ENCODE measurements at places on chromosomes 11 and 22. TPM values are rescaled to one million over a fixed set of nuclear protein-coding genes. Genes with fewer than 3 reads are reported as not detected.

- no peaks in the 10 kb centered on the region for H3K36me3 ChIP-seq
- H3K4me1 ChIP-seq, result no peaks in the 10 kb centered on the region
- no peak overlapping the region for H3K27ac ChIP-seq
- no peaks in the 10 kb centered on the region for H3K27me3 ChIP-seq
These were observed 8.3 kb downstream of the GAS2 start for GRCh38 chr11:22674470-22675439.

DNA sequence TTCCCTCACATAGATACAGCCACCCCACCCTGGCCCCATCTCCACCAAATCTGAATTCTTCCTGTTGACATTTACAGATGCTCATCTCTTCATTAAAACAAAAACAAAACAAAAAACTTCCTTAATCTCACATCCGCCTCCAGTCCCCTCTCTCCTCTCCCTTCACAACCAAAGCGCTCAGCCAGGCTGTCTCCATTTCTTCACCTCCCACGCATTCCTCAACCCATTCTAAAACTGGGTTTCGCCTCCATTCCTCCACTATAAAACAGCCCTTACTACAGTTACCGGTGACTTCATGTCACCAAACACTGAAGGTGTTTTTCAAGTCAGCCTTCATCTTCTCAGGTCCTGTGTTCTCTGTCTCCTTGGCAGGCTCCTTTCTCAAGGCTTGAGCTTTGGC, 9.6 kb downstream of the BACE1-AS start:
- peak overlapping the region; percentile 26 for H3K4me3 ChIP-seq
- no peak overlapping the region for H3K27ac ChIP-seq
- no peaks in the 10 kb centered on the region for H3K27me3 ChIP-seq
- H3K36me3 ChIP-seq, result no peaks in the 10 kb centered on the region
- DNase-seq, result no peak
- peaks cover 24% of the 10 kb centered on the region for H3K4me1 ChIP-seq

DNA sequence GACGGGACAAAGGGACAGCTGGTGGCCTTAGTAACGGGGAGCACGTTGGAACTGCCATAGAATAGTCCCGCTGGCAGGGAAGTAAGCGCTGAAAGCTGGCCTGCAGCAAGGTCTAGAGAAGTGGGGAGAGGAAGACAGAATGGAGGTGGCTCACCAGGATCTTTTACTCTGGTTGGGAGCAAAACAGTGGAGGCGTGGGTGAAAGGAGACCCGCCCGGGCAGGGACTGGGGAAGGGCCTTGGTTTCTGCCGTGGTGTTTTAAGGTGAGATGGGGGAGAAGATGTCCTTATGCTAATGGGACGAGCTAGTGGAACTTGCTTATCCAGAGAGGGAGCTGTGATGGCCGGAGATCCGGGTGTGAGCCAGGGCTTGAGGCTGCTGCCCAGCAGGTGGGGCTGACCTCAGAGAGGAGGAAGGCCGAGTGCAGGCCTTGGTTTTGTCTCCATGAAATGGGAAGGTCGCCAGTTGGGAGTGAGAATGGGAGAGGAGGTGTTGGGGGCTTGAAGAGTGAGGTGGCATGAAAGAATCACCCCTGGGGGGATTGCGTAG, 56.4 kb upstream of the CTTN start:
- DNase-seq, result no peak
- no peak overlapping the region for H3K4me3 ChIP-seq
- H3K27me3 ChIP-seq, result no peaks in the 10 kb centered on the region
- peaks cover 86% of the 10 kb centered on the region for H3K36me3 ChIP-seq

- no peaks in the 10 kb centered on the region for H3K27me3 ChIP-seq
- no peak for DNase-seq
- H3K4me3 ChIP-seq, result no peak overlapping the region
- H3K27ac ChIP-seq, result no peak overlapping the region
- no peaks in the 10 kb centered on the region for H3K4me1 ChIP-seq
These were observed 9.3 kb upstream of the CD3E start for GRCh38 chr11:118295199-118295598.

DNA sequence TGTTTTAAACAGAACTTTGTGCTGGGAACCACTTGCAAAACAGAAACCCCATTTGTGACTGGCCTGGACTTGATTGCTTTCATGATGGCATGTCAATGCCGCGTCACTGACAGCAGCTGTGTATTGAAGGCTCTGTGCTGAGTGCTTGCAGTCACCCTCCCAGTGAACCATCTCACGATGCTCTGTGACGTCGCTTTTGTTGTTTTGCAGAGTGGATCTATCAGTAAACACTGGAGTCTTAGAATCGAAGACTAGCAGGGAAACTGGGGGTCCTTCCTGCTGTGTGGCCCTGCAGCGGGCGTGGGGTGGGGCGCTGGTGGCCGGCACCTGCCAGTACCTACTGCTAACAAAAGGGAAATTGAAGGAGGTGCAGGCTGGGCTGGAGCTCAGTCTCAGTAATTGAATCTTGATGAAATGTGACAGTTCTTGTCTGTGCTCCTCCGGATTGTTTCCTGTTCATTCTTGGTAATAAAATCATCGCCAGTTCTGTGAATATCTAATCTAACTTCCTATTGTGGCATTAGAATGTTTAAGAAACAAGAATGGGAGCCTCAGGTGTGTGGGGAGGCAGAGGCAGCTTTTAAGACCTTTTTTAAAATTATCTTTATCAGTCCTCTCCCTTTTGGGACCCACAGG, 50.5 kb upstream of the PARVG start:
- no peak overlapping the region for H3K27ac ChIP-seq
- peaks cover 28% of the 10 kb centered on the region for H3K4me1 ChIP-seq
- DNase-seq, result no peak

GRCh38 chr11:11391169-11391568, 38.1 kb upstream of the CSNK2A3 start:
- DNase-seq, result no peak
- H3K4me1 ChIP-seq, result peaks cover 40% of the 10 kb centered on the region

DNA sequence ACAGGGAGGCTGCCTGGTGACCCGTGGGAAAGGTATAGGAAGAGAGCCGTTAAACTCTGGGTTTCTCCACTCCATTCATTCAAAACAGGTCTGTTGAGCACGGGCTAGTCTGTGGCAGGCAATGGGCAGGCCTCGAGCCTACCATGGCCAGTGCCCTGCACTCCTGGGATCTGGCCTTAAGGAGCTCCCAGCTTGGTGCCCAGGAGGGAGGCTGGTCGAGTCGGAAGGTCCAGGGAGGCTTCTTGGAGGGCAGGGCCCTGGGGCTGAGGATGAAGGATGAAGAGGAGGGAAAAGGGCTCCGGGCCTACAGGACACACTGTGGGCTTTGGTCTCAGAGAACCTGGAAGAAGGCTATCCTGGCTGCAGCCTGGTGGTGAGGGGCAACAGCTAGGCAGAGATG, 41.9 kb upstream of the MN1 start:
- no peak overlapping the region for H3K27ac ChIP-seq
- DNase-seq, result no peak
- H3K36me3 ChIP-seq, result no peaks in the 10 kb centered on the region
- H3K4me1 ChIP-seq, result peaks cover 13% of the 10 kb centered on the region

GRCh38 chr11:116598036-116598435, 174.8 kb downstream of the BUD13 start:
- no peaks in the 10 kb centered on the region for H3K27me3 ChIP-seq
- H3K36me3 ChIP-seq, result no peaks in the 10 kb centered on the region
- DNase-seq, result no peak
- no peaks in the 10 kb centered on the region for H3K4me1 ChIP-seq

- H3K27ac ChIP-seq, result no peak overlapping the region
- H3K36me3 ChIP-seq, result peaks cover 4% of the 10 kb centered on the region
- H3K4me1 ChIP-seq, result no peaks in the 10 kb centered on the region
- no peak overlapping the region for H3K4me3 ChIP-seq
- no peak for DNase-seq
- no peaks in the 10 kb centered on the region for H3K27me3 ChIP-seq
These were observed 51.5 kb upstream of the PHOX2A start for GRCh38 chr11:72295471-72295870.

DNA sequence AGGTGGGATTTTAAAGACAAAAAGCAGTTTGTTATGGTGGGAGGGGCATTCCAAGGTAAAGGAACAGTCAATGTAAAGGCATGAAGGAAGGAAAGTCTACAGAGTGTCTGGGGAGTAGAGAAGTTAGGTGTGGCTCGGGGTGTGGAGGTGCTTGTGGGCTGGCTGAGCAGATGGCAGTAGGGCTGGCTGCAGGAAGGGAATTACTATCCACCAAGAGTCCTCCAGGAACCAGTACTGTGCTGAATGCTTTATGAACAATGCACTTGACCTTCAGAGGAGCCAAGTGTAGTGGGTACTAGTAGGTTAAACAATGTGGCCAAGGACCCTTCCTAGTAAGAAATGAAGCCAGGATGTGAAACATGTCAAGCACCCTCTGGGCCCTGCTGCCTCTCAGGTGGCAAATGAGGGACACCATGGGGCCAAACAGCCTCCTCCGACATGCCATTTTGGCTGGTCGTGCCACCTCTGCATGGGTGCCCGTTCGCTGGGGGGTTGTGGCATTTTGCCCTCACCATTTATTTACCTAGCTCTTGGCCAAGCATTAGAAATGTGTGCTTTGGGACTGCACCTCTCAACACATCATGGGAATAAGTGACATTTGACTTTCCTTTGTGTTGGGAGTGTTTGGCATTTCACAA, 123.6 kb upstream of the TENM4 start:
- no peaks in the 10 kb centered on the region for H3K36me3 ChIP-seq
- H3K4me1 ChIP-seq, result no peaks in the 10 kb centered on the region
- DNase-seq, result no peak
- H3K4me3 ChIP-seq, result no peak overlapping the region
- H3K27ac ChIP-seq, result no peak overlapping the region

DNA sequence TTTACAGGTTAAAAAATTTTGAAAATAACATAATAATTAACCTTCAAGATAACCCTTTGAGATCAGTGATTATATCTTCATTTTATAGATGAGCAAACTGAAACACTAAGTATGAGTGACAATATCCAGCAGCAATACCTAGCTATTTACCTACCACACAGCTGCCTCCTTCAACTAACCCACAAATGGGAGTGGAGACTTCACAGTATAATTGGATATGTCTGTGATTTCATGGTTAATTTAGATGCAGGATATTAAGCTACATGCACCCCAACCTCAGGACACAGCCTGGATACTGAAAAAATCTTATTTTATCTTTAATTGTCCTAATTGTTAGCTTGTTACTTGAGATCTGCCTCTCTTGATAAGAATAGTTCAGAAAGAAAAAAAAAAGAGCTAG, 297.2 kb upstream of the ANO5 start:
- H3K4me3 ChIP-seq, result no peak overlapping the region
- H3K36me3 ChIP-seq, result no peaks in the 10 kb centered on the region
- H3K27me3 ChIP-seq, result no peaks in the 10 kb centered on the region
- H3K4me1 ChIP-seq, result no peaks in the 10 kb centered on the region
- no peak overlapping the region for H3K27ac ChIP-seq

DNA sequence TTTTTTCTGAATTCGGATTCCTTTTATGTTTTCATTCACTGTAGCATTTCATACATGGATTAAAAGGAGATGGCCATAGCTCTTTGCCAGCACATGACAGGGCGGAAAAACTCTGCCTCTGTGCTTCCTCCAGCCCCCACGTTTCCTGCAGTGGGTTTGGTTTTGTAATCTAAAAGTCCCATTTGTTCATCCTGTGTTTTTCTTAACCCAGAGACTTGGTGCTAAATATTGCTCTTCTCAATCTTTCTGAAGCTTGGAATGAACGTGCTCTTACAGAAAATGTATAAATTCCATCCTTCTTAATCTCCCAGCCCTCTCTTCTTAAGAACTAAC, 89.9 kb downstream of the PPP6R3 start:
- H3K4me3 ChIP-seq, result no peak overlapping the region
- H3K27me3 ChIP-seq, result no peaks in the 10 kb centered on the region
- H3K27ac ChIP-seq, result peak overlapping the region; percentile 49
- peak; percentile 56 for DNase-seq
- H3K4me1 ChIP-seq, result peaks cover 7% of the 10 kb centered on the region

GRCh38 chr11:83349296-83349695, 63.1 kb upstream of the CCDC90B start:
- no peak for DNase-seq
- H3K27me3 ChIP-seq, result no peaks in the 10 kb centered on the region
- no peak overlapping the region for H3K27ac ChIP-seq
- H3K4me3 ChIP-seq, result no peak overlapping the region
- no peaks in the 10 kb centered on the region for H3K4me1 ChIP-seq

The IFITM10 gene
- total RNA-seq, result 1.5 TPM

The RIMBP3B gene
- not detected for total RNA-seq

The EHF gene
- total RNA-seq, result 2.0 TPM

The SRSF8 gene
- 22.7 TPM for total RNA-seq

The RIBC2 gene
- not detected for total RNA-seq
